Bronchial smooth muscle cell (primary cell): ENCODE measurements at places on chromosomes 16 and 17. TPM values are rescaled to one million over a fixed set of nuclear protein-coding genes. Genes with fewer than 3 reads are reported as not detected.

The INCA1 gene
- 0.09 and 0.32 TPM in 2 replicates for total RNA-seq

The GAS2L2 gene
- total RNA-seq = not detected in 2 replicates

The PMFBP1 gene
- 0.26 and 0.32 TPM in 2 replicates for total RNA-seq

The SRSF1 gene
- total RNA-seq = 371 and 490 TPM in 2 replicates

The MT1F gene
- total RNA-seq = not detected in 2 replicates

The TBX6 gene
- 0.16 and 0.26 TPM in 2 replicates for total RNA-seq
